K562 (cell line): ENCODE measurements at places on chromosomes 2 and 18. TPM values are rescaled to one million over a fixed set of nuclear protein-coding genes. Genes with fewer than 3 reads are reported as not detected.

CYP20A1 gene
- total RNA-seq = 12.4 and 12.5 TPM in 2 replicates

- DNase-seq = no peak
Measured at GRCh38 chr2:31354837-31355236, 59.7 kb downstream of the XDH start.

GRCh38 chr2:26809876-26810577, 24.2 kb downstream of the CENPA start:
- DNase-seq = no peak

GRCh38 chr2:186968277-186968676, 119.3 kb upstream of the ZSWIM2 start:
- no peak for DNase-seq

WDR12 gene
- total RNA-seq = 180 and 194 TPM in 2 replicates

NPPC gene
- not detected in 2 replicates for total RNA-seq

DNA sequence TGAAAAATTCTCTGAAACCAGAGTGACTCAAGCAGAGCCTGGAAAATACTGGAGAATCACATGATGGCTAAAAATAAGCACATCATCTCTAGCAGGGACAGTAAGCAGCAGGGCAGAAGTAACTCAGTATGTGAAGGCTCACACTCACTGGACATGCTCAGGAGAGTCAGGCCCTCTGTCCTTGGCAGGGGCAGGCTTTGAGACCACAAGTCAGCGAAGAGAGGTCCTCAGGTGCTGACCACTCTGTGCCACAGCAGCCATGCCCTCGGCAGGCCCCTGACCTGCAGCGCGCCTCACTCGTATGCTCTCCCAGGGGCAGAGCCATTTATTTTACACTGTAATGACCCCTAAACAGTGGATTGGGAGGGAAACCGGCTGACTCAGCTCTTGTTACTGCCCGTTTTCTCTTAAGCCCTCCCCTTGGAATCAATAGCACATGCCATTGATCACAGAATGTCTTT, 76.8 kb downstream of the MAPRE2 start:
- no peak for DNase-seq

DNA sequence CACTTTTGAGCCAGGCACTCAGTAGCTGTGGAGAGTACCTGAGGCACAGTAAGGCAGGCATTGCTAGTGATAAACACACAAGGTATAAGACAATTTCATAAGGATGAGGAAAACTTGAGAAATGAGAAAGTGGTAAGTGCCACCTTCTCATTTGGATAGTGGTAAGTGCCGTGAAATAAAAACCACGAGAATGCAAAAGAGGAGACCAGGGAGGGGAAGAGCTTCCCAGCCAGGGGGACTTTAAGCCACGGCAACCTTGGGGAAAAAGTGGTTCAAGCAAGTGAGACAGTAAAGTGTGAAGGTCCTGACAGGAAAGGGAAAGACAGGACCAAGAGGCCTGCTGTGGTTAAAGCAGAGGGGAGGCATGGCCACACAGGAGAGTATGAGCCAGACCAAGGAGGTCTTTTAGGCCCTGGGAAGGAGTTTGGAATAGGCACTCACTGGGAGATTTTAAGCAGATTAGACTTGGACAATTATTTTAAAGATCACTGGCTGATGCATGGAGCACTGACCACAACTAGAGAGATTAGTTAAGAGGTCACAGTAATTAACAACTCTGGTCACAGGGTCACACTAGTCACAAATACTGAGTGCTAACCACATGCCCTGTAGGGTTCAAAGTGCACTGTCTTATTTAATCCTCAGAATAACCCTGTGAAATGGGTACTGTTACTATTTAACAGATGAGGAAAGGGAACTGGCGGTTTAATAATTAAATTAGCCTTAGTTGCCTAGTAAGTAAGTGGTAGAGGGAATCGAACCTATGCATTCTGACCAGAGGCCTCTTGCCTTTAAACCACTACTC, 50.1 kb downstream of the THOC1 start:
- DNase-seq = no peak

NAT8 gene
- not detected in 2 replicates for total RNA-seq

CHMP3 gene
- 31.1 and 37.7 TPM in 2 replicates for total RNA-seq

AQP12A gene
- not detected in 2 replicates for total RNA-seq

- DNase-seq = no peak
Measured at GRCh38 chr18:11259469-11260150, 110.2 kb upstream of the PIEZO2 start.

- no peak for DNase-seq
Measured at GRCh38 chr2:180519276-180519675, 461.1 kb upstream of the UBE2E3 start.

ASB1 gene
- total RNA-seq = 35.5 and 37.7 TPM in 2 replicates

DNA sequence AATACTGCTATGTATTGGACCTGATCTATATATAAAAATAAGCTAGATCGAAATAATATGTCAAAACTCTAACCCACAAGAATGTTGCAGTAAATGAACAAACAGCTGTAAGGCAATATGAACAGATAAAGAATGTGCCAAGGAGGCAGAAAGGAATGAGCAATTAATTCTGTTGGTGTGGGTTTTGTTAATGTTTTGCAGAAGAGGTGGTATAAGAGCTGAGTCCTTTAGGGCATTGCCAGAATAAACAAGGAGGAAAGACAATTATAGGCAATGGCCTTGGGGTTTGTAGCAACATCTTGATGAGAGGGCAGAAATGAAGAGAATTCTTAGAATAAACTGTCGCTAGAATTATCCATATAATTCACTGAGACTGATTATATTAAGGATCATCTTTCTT, 240.9 kb upstream of the GULP1 start:
- DNase-seq = no peak

GRCh38 chr2:75458201-75458600, 102.5 kb downstream of the EVA1A start:
- DNase-seq = no peak

SERPINB12 gene
- not detected in 2 replicates for total RNA-seq

DNA sequence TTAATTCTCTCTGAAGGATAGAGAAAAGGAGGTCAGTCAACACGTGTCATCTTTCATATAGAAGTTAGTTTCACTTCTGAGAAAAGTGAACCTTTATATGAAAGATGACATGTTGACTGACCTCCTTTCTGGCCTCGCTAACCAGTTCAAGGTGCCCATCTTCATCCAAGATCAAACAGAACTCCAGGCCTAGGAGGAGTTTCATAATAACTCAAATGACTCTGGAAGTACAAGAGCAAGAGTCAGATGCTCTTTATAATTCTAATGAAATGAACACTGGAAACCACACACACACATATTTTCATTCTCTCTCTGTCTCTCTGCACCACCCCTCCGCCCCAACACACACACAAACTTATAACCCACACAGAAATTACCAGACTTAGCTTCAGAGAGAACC, 16.3 kb downstream of the ANKRD44 start:
- no peak for DNase-seq

MYOM1 gene
- 0.29 and 0.35 TPM in 2 replicates for total RNA-seq
